ENCODE measurements at places on chromosomes 16 and 17.
A peak's percentile ranks its signal among the peaks of the same experiment; 100 is the strongest.

DNA sequence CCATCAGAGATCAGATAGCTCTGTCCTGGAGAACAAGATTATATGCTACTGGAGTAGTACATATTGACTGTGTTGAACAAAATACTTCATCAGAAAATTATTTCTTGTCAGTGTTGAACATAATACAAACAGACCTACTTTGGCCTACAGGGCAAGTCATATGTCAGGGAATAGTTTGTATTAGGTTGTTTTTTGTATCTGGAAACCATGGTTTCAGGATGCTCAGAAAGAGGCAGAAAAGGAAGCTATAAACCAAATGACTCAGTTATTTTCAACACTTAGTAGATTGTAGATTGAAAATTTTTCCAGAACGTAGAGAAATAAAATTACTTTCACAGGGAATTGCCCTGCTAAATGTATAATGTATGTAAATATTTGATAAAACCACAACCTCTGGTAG lies 198.4 kb downstream of the CYB561 start:
- DNase-seq, result no peak

DNA sequence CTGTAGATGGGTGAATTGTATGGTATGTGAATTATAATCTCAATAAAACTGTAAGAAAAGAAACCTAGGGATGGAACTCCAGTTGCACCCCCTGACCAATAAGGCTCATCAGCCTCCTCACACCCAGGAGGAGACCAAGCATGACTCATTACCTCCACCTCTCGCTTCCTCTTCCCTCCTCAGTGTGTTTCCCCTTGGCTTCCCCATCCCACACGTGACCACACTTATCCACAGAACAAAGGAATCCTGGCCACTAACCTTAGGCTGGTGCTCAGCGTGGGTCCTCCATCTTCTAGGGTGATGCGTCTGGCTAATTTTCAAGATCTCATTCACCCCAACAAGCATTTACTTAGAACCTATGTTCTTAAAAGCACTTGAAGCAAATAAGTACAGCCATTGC lies 36.2 kb upstream of the MAP3K14 start:
- peak; percentile 40 for DNase-seq

DNA sequence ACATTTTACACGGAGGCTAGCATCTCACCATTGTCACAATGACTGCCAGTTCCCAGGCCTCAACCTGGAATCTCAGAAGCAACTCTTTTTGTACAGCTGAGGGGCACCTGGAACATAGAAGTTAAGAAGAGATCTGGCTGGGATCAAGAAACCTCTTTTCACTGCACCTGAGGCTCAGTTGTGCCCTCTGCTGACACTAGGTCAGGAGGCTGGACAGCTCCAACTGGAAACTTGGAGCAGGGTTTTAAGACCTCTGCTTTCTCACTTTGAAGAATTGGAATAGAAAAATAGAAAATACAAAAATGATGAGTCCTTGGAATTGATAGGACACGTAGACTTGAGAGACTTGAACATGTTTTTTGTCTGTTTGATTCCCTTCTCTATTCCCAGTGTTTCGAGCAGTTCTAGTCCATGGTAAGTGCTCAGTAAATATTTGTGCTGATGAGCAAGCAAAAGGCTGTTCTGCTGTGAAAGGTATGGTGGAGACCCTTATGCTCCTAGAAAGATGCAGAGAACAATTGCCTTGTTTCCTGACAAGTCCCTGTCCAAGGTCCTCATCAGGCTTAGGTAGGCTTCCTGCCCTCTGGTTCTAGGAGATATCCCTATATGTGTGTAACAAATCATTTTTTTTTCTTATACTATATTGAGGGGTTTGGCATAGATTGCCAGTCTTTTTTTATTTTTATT lies 13.6 kb upstream of the PPM1D start:
- DNase-seq, result no peak

DNA sequence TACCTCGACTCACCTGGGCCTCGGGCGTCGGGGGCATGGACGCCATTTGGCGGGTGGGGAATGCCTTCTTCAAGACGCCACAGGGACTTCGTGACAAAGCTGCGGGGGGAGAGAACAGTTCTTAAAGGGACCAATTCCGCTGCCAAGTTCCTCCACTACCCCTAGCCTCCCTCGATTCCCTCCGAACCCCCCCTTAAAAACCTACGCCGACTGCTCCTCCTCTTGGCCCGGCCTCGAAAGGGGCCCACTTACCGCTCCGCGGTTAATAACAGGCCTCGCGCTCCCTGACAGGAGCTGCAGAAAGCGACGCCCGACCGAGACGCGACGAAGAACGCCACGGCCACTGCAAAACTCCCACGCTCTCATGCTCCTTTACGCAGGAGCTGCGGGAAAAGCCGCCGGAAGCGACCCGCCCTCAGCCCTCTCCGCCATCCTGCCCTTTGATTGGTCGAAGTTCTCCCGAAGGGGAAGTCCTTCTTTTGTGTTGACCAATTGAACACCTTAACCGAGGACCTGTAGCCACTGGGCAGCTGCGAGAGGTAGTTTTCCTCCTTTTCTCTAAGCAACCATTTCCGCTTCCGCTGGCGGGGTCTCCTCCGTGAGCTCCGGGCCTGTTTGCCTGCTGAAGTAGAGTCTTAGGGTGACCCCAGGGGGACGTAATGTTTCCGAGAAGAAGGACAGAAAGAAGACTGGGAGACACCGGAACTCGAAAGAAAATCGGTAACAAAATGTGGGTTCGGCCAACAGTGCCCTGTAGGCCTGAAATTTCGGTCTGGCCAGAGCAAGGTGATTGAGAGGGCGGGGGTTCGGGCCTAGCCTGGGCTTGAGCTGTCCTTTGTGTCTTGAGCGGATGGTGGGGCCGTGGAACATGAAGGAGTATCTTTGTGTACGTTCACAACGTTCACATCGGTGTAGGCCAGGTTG lies at the start of the genes NAA60 and ZNF597:
Gene NAA60 (plus strand): TSS at position 573 of the 924 bp plus-strand sequence. CDS start 32,548 bp downstream, outside the sequence.
Gene ZNF597 (minus strand): TSS at position 397 of the 924 bp plus-strand sequence. CDS start 351 bp downstream, at position 46.
- peak; percentile 86 for DNase-seq

GRCh38 chr17:77461277-77462057 lies 320.7 kb downstream of the SEC14L1 start:
- DNase-seq, result no peak

GRCh38 chr17:65190467-65191097 lies 53.4 kb downstream of the RGS9 start:
- DNase-seq, result no peak

- DNase-seq, result no peak
These were observed 50.7 kb downstream of the ADCY7 start for GRCh38 chr16:50316848-50317630.

- no peak for DNase-seq
These were observed 50.2 kb downstream of the NKD1 start for GRCh38 chr16:50598256-50598894.

DNA sequence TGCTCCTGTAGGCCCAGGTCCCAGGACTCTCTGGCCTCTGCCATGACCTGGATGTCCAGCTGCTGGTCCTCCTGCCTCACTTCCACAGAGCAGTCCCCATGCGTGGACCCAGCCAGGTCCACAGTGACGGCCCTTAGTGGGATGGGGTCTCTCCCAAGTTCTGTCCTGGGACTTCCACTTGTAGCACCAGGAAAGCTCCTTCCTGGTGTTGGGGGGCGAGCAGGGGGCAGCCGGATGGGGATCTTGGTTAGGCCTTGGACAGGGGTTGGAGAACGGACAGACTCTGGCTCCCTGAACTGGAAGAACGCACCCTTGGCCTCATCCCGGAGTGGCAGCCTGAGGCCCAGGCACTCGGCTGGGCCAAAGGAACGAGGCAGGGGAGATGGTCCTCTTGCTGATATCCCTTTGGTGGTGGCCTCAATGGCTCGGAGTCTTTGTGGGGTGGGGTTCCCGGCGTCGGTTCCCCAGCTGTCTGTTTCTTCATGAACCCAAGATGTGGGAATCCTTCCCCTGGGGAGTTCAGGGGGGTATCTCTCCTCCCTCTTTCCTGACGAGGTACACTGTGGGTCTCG lies 7.2 kb downstream of the GAS2L2 start:
- no peak for DNase-seq

DNA sequence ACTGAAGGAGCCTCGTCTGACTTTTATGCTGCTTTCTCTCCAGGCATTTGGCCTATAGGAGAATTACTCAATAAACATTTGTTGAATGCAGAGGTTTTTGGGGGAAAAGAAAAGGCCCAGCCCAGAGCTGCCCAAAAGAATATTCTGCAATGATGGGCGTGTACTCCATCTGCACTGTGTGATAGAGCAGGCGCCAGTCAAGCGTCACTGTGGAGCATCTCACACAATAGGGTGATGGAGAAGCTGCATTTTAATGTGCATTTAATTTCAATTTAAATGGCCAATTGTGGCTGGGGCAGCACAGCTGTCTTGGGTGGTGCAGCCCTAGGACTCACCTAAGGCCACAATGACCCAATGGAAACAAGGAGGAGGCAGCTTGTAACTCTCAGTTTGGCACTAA lies 20.6 kb downstream of the GLYR1 start:
- no peak for DNase-seq

- DNase-seq, result no peak
These were observed 15.7 kb downstream of the SLC16A3 start for GRCh38 chr17:82244413-82245133.

DNA sequence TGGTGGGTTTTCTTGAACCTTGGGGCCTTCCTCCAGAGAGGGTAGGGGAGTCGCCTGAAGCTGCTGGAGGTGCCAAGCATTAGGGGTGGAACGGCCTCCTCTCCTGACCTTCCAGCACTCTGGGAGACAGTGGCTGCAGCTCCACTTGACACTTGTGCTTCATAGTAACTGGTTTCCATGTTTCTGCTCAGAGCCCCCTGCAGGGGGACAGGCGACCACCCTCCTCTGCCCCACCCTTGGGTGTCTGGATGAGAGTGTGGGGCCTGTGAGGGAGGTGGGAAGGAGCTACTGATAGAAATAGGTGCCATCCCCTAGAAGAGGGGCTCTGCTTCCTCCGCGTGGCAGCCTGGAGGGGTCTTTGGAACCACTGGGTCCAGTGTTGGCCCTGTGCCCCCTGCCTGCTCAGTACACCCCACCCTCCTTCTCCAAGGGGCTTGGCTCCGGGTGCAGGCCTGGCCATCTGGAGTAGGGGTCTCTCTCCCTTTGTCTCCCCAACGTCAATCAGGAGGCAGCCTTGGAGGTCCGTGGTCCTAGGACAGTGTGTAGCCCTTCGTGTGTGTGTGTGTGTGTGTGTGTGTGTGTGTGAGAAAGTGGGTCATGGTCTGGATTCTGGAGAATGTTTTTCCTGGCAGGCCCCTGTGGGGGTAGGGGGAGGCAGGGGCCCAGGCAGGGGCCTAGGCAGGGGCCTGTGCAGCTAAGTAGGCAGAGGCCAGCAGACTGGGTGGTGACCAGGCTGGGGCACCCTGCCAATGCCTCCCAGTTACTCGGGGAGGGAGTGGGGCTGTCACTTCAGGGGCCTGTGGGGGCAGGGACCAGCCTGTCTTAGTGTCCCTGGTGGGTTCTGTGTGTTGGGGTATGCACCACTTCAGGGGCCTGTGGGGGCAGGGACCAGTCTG lies 4.9 kb downstream of the LASP1 start:
- DNase-seq, result no peak

GRCh38 chr17:66339561-66339960 lies 37.1 kb downstream of the PRKCA start:
- no peak for DNase-seq

GRCh38 chr17:71790791-71791190 lies 330.0 kb upstream of the SOX9 start:
- no peak for DNase-seq

GRCh38 chr16:75109732-75110243 lies 6.8 kb downstream of the LDHD start:
- DNase-seq, result no peak

DNA sequence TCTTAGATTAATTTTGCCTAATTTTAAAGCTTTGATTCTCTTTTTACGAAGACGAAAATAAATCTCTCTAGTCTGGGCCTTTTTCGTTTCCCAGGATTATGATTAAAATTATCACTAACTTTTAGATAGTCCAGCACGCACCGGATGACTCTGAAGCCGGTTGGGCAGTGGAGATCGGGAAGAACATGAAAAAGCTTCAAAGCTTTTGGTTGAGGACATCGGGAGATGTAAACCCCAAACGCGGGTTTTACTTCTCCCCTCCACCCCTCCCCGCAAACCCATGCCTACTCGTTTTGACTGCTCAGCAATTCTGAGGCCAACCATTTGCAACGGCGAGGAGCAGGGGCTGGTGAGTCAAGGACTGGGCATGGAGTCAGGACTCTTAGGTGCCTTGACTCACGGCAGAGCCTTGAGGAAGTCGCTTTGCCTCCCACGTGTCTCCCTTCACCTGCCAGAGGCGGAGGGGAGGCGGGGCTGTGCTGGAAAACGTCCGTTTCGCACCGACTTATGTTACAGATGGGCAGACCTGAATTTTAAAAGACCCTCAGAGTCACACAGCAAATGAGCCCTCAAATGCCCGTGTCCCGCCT lies 989 bp upstream of the DUSP14 start:
- DNase-seq, result peak; percentile 71

- DNase-seq, result peak; percentile 73
These were observed 14.0 kb downstream of the NR1D1 start for GRCh38 chr17:40086150-40087044.

GRCh38 chr17:29591737-29592608 lies 959 bp upstream of the ANKRD13B start:
- peak; percentile 84 for DNase-seq

- no peak for DNase-seq
These were observed 6.3 kb downstream of the CRHR1 start for GRCh38 chr17:45790296-45790922.

GRCh38 chr17:50534222-50534978 lies 1.9 kb downstream of the EPN3 start:
- DNase-seq, result peak; percentile 27

GRCh38 chr17:30981531-30982519 lies 11.0 kb downstream of the RNF135 start:
- DNase-seq, result no peak

GRCh38 chr17:7356072-7356549 lies 1.2 kb downstream of the TMEM95 start:
- peak; percentile 86 for DNase-seq

- DNase-seq, result no peak
These were observed 400.9 kb upstream of the CDH5 start for GRCh38 chr16:65965628-65966027.

DNA sequence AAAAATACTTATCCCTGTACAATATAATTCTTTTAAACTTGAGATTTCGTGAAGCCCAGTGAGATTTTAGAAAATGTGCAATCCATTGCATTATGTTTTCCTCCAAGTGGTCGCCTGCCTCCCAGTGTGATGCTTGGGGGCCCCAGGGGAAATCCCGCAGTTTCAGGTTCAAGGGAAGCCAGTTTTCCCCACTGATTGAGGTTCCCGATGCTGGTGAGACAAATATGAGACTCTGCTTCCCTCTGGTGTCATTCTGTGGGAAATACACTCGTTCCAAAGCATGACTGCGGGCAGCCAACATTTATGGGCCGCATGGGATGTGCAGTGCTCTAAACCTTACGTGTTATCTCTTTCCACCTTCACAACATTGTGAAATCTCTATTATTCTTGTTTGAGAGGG lies 200.8 kb downstream of the PRKCB start:
- peak; percentile 50 for DNase-seq
